ENCODE measurements at places on chromosomes 2 and 18.

DNA sequence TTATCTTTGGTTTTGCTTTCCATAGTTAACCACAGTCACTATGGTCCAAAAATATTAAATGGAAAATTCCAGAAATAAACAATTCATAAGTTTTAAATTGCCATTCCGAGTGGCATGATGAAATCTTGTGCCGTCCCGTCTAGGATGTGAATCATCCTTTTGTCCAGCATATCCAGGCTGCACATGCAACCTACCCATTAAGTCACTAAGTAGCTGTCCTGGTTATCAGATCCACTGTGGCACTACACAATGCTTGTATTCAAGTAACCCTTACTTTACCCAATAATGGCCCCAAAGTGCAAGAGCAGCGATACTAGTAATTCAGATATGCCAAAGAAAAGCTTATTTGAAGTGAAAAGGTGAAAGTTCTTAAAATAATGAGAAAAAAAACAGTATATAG is 10.7 kb downstream of the USP34 start:
- no peak for DNase-seq

- DNase-seq: no peak
Observed at GRCh38 chr2:120390381-120391055, 44.6 kb downstream of the INHBB start.

DNA sequence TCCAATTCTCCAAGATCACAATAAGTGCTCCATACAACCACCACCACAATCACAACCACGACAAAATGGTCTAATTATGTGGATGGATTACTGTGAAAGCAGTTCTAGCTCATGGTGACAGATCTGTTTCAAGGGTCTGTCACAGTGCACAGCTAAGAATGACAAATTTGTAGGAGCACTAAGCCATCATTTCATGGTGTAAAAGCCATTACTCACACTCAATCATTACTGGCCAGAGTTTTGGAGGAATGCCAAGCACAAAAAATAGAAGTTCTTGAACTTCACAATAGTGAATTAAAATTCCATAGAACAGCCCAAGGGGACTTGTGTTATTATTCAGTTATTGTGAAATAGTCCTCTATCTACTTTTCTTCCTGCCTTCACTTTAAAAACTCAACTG is 2.3 kb downstream of the CPS1 start:
- no peak for DNase-seq

DNA sequence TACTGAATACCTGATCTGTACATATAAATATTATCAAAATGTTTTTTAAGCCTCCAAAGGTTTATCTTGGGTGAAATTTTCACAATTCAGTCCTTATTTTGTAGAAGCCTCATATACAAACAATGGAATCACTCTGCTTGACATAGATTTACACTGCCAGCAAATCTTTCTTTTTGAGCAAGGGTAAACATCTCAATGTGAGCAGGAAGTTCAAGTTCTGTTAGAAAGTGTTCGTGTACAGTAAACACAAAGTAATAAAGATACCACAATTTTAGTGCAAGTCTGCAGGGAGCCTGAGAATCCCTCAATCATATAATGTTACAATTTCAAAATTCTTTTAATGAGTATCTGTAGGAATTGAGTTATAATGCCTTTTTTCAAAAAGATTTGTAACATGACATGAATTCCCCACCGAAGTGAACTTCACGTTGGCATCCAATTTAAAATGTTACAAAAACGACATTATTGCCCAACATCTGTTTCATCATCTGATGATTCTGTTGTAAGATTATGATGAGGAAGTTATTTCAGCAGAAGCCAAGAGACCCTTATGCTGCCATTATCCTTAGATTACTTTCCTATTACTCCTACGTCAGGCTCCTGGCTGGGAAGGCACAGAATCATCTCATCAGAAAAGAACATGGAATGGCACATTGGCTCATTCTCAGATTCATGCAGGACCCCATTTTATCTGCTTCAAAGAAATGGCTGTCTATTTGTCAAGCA is 283.9 kb upstream of the ACVR2A start:
- DNase-seq: no peak

DNA sequence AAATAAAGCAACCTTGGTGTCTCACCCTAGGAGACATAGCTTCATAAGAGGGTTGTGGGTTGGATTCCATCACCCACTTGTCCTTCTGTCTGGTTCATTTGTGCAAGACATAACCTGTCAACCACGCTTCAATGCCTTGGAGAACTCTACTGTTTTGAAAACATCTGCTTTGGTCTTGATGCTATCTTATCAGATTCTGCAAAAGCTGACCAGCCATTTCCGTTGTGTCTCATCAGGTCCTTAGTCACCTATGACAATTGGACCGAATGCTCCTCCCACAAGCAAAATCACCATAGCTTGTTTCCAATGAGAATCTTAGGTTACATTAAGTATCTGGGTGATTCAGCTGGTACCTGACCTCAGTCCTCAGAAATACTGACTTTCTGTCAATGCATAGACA is 35.4 kb downstream of the STAT4 start:
- DNase-seq: peak; percentile 72

DNA sequence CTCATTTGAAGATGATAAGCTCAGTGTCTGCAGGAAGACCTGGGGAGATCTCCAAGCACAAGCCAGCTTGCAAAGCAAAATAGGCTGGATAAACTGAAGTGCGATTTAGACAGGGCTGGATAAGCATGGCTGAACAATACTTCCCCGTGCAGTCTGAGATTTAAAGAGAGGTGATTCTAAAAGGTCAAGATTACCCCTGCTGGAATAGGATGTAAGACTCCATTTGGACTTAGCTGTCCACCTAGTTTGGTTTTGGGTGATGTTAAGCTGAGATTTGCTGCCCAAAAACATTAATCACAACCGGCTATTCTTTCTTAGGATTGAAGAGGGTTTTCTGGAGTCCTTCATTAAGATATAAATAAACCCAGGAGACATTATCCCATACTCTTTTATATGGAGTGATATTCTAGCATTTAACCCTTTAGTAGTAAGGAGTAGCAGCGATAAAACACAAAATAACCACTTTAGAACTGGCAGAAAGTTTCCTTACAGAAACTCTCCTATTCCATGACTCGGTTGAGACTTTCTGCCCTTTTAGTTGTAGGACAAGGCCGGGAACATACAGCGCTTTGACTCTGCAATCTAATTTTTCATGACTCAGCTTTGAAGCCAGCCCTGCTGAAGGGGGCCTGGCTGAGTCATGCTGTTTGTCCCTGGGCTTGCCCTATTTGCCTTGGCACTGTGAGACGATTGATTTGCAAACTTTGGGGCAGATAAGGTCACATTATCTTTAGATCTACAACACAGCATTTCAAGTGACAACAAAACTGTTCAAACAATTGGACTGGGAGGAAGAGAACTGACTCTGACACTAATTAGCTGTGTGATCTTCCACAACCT is 238.2 kb downstream of the GCA start:
- DNase-seq: no peak

- DNase-seq: no peak
Observed at GRCh38 chr2:117851969-117852368, 37.5 kb downstream of the DDX18 start.

DNA sequence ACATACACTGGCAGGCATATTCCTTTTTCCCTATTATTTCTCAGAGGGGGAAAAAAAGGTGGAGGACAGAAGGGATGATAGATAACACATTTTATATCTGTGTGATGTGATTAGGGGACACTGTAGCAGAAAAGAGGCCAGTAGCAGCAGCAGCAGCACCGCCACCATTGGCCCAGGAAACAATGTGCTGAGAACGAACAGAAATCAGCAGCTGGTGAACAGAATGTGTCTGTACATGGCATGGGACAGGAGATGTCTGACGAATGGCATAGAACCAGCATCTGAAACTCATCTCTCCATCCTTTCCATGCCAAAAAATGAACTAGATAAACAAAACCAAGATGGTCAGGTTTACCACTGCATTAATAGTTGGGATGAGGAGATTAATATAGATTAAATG is 936.1 kb upstream of the ACVR2A start:
- DNase-seq: no peak

- DNase-seq: peak; percentile 95
Observed at GRCh38 chr18:62186774-62187542, at the start of the genes PIGN and RELCH. Gene PIGN, minus strand, starts transcription at chr18:62187056. Its CDS starts 25,703 bp downstream, at chr18:62161353. Gene RELCH, plus strand, starts transcription at chr18:62187255. Its CDS starts 251 bp downstream, at chr18:62187506.

GRCh38 chr2:46326231-46326980 is 29.2 kb downstream of the EPAS1 start:
- no peak for DNase-seq

DNA sequence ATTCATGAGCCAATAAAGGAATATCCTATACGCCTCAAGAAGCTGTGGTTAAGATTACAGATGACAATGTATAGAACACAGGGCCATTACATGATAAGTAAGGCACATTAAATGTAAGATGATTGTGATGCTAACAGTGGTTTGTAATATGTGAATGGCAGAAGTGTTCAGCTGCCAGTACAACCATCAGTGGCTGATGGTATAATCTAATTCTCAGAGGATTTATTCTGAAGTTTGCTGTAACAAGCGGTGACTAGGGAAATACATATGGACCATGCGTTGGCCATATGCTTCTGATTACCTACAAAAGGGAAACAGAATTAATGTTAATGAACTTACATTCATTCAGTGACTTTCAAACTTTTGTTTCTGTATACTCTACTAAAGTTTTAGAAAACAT is 750.8 kb upstream of the KLHL29 start:
- DNase-seq: no peak

GRCh38 chr2:105609746-105610402 is 134.8 kb upstream of the NCK2 start:
- DNase-seq: no peak

DNA sequence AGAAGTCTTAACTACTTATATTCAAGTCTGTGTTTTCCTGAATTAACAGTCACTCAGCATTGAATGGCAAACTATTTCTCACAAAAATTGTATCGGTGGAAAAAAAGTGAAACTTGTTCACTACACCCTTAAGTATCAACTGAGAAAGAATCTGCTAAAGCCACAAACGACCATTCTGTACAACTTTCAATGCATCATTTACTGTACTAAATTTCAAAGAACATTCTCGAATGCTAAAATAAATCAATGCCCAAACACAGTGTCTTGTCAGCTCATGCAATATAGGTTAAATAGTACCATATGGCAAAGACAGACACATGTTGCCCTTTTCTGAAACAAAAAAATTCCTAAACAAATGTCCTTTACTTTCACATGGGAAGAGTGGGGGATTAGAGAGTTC is 9.0 kb downstream of the ZNF516 start:
- DNase-seq: no peak

- no peak for DNase-seq
Observed at GRCh38 chr18:35816003-35816402, 156.5 kb upstream of the RMP24 start.

DNA sequence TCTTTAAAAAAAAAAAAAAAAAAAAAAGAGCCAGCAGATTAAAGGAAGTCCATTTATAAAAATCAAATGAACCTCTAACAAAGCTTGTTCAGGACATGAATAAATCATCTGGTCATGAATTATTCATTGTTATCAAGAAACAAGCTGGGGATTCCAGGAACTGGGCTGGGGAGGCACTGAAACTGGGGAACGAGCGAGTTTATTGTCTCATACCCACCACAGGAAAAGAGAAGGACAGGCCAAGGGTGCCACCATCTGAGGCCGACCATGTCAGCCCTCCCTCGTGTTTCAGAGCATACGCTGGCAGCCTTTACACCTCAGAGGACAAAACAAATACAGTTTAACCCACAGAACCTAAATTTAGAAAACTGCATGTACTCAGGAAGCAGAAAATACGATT is 164.2 kb downstream of the VWC2L start:
- no peak for DNase-seq

DNA sequence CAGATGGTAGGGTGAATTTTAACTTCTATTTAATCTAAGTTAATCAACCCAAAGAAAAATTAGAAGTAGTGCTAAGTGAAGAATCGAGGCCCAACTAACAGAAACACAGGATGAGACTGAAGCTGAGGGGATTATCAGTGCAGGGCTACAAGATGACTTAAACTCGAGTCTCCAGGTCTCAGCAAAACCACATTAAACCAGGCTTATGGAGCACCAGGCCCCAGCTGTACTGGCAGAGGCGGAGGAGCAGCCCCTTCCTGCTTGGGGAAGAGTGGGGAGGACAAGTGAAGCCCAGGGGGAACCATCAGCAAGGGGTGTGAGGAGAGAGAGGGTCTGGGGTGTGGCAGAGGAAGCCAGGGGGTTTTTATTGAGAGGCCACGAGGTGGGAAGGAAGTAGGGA is 135.9 kb upstream of the EPAS1 start:
- DNase-seq: no peak

DNA sequence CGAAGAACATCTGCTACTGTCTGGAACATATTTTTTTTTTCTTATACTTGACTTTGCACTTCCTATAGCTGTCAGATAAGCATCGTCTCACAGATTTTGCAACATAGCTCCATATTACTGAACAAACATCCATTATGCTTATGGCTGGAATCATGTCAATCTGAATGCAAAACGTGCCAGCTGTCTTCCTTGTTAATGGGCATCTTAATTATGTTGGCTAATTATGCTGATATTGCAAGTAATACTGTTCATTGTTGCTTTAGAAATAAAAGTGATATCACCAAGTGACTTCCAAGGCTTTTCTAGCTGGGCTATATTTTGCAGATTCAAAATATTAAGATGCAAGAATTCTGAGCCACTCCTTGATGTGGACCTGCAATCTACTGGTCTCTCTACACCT is 176.8 kb downstream of the ARL4C start:
- no peak for DNase-seq

GRCh38 chr2:223459328-223459939 is 142.7 kb downstream of the SCG2 start:
- no peak for DNase-seq

DNA sequence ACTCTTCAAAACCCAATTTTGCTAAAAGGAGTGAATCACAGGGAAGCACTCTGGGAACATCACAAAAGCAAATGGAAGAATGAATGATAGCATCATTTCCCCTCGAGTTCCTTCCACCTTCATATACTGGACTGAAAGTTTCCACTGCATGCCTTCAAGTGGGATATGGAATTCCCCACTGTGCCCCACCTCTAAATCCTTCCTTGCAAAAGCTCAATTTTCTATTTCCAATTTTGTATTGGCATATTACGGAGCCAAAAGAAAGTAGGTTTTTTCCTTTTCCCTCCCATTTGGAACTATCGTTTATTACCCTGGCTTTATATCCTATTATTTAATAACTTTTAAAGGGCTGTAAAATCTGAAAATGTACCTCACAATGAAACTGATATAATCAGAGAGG is 149.3 kb downstream of the PIEZO2 start:
- DNase-seq: no peak

DNA sequence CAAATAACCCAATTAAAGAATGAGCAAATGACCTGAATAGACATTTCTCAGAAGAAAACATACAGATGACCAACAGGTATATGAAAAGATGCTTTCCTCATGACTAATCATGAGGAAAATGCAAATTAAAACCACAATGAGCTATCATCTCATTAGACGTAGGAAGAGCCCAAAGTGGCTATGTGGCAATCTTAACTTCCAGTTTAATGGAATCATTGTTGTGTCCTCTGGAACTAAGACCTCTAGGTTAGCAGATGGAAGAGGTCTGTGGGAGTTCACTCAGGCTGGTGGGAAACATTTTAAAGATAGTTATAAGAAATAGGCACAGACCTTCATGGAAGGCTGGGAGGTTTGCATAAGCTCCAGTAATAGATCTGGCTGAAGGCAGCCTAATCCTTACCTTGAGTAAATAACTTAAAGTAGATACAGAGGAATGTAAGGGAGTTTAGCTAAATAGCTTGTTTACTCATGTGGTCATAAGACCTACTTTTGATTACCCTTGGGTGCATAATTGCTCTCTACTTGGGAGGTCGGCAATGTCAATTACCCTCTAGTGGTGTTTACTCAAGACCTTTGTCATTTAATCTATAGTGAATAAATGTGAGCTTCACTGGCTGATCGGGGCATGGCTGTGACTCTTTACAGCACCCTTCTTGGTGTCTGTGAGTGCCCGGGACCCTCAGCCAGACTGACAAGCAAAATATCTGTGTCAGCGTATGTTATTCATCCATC is 119.0 kb downstream of the GULP1 start:
- DNase-seq: no peak
